ENCODE measurements at places on chromosomes 7 and 10. TPM values are rescaled to one million over a fixed set of nuclear protein-coding genes. Genes with fewer than 3 reads are reported as not detected.

DNA sequence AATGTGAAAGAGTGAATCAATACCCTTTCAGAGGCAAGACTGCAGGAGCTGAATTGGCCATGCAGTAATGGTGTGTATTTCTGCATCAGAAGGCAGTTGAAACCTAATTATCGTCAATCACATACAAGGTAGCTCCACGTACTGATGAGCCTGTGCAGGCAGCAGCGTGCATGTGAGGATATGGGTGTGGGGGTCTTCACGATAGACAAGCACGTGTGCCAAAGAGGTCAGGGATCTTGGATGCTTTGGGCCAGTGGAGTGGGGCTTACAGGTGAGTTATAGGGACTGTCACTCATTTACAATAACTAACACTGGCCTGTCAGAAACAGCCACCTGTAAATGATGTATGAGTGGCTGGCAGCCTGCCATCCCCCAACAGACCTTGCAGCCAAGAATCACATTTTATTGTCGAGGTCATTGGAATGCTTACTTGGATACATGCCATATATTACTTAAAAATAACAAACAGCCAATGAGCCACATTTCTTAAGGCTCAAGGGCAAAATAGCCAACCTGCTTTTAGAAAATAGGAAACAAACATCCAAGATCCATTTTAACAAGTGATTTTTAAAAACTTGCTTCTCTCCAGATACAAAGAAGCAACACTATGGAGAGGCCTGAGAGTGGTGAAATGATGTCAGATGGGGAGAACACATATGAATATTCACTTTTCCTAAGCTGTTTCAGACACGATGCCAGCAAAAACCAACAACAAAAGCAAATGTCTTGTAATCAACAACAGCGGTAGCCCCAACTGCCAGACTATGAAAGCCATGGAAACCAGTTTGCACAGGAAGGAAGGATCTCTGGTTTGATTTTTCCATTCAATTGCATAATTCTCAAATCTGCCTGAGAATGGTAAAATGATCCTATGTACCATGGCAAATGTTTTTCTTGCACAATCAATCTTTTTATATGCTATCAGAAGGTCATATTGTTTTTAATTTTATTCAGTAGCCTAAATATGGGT lies 210.7 kb downstream of the SKAP2 start:
- no peak for DNase-seq

DNA sequence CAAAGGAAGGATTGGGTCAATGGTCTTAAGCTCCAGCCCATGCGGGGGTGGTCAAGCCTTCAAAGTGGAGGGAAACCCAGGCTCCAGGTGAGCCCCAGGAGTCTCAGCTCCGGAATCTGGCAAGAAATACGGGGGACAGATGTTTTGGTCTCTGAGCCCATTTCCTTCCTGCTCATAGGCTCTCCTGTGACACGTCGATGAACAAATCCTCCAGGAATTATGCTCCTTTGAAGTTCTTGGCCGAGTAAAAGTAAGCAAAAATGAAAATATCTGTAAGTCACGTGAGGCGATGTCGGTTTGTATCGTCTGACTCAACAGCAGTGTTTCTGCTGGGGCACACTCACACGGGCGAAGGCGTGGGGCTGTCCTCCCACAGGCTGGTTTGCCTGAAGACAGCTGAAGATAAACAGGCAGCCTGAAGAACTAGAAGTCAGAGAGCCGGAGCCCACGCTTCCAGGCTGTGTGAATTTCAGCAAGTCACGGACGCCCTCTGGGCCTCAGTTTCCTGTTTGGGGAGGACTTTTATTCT lies 52.6 kb upstream of the SMNDC1 start:
- no peak for DNase-seq

ECHS1 gene
- total RNA-seq = 43.0 TPM

IKZF1 gene
- total RNA-seq = 7.8 TPM

GRCh38 chr10:110175406-110175805 lies 32.0 kb upstream of the MXI1 start:
- no peak for DNase-seq

DNA sequence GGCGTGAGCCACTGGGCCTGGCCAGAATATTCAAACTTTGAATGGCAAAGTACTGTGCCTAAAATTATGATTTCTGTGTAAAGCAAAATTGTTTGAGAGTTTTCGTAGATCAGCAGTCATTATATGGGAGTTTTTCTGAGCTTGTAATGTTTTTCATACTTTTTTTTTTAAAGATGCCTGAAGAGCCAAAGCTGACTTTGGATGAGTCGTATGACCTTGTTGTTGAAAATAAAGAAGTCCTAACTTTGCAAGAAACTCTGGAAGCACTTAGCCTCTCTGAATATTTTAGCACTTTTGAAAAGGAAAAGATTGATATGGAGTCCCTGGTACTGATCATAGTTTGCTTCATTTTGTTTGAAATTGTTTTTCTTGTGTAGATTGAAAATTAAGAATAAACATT lies 26.7 kb downstream of the SEC23IP start:
- no peak for DNase-seq

GRCh38 chr7:43508461-43508860 lies 74.4 kb upstream of the STK17A start:
- DNase-seq = no peak

TMEM229A gene
- total RNA-seq = 2.0 TPM

DNA sequence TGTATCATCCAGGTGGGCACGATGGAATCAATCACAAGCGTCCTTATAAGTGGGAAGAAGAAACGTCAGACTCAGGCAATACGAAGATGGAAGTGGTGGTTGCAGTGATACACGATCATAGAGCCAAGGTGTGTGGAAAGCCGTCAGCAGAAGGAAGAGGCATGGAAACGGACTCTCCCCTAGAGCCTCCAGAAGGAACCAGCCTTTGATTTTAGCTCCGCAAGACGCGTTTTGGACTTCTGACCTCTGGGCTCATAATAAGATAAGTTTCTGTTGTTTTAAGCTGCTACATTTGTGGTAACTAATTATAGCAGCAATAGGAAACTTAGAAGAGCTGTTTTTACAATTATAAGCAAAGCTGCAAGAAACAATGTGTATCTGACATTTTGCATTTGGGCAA lies 14.8 kb downstream of the FANK1 start:
- no peak for DNase-seq

SPDYE16 gene
- total RNA-seq = not detected

- no peak for DNase-seq
Measured at GRCh38 chr10:111077785-111078504, 1.1 kb downstream of the ADRA2A start.

- DNase-seq = no peak
Measured at GRCh38 chr7:15309872-15310271, 251.9 kb downstream of the AGMO start.

- DNase-seq = no peak
Measured at GRCh38 chr10:1130995-1131790, 75.0 kb downstream of the WDR37 start.

ZNF107 gene
- total RNA-seq = 24.7 TPM

LBX1 gene
- not detected for total RNA-seq

NAMPT gene
- total RNA-seq = 120 TPM

DNA sequence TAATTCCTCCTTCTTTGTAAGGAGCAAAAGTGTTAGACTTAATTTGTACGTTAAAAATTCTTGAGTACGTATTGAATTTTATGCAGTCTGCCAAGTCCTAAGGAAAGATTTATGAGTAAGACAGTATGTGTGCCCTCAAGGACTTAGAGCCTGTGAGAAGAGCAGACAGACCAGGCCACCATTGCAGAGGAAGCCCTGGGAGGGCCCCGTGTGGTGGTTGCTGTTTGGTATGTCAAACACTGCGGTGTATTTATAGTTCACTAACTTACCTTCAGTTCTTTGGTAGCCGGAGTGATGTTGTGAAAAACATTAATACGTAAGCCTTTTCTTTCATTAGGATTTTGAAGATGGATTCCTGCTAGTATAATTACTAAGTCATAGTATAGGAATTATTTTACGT lies 82.9 kb downstream of the GALNT11 start:
- DNase-seq = no peak

DNA sequence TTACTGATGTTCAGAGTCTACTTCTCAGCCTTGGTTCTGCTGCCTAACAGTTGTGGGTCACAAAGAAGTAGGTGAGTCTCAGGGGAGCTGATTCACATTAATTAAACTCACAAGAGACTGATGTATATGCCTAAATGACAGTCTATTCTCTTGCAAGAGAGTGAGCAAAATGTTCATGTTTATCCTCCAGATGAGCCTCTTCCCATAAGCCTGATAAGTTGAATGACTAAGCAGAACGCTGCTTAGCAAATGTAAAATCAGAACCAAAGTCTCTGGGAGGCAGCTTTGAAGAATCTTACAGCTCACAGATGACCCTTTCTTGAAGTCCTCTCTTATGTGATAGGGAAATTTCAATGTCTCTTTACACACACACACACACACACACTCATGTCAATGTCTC lies 1092.2 kb downstream of the TYW1 start:
- DNase-seq = no peak

NXPH1 gene
- total RNA-seq = 2.0 TPM

MCM10 gene
- 4.5 TPM for total RNA-seq

NPSR1 gene
- total RNA-seq = 0.58 TPM

DNA sequence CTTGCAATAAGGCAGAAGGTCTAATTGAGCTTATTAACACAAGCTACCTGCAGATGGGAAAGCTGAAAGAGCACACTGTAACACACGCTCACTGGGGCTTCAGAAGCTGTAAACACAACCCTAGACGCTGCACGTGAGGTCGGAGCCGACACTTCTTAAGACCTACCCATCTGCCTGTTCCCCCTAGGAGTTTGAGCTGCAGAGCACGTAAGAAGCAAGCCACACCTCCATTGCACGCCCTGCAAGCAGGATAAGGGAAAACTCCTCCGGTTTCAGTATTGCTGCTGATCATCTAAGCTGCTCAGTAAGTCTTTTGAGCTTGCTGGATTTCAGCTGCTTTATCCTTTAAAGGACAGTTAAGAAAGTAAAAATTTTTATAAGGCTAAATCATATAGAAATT lies 244.0 kb upstream of the ZWINT start:
- no peak for DNase-seq

DNA sequence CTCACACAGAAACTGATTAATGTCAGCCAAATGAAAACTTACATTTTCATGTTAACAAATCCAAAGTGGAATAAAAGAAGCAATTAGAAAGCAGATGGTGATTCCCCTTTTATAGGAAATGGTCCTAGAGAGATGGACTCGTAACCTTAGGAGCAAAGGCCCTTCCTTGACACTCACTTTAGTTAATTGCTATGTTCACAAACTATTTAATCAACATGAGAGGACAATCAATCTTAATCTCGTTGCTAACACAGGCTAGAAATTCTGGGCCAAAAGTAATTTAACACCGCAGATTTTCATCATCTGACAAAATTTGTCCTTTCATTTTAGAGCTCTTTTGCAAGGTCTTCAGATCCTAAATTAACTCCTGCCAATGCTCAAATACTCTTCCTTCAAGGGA lies 64.0 kb upstream of the DNAJB12 start:
- DNase-seq = no peak

DNA sequence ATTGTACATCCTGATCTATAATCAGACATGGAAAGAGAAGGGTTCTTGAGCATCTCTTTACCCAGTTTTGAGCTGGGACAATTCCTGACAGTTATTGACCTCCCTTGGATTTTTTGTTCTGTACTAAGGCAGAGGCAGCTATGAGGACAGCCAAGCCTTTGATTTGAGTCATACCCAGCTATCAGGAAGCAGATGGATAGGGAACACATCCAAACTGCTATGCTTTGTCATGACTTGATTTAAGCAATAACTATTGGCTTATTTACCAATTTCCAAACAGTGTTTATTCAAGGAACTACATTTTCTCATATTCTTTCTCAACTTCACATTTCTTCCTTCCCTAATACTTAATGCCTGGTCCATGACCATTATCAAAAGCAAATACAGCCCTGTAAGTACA lies 396.4 kb upstream of the STEAP1 start:
- DNase-seq = no peak

- DNase-seq = no peak
Measured at GRCh38 chr7:27247452-27248426, 5.1 kb downstream of the EVX1 start.

BPGM gene
- total RNA-seq = 31.9 TPM

- no peak for DNase-seq
Measured at GRCh38 chr7:50543776-50544442, 21.3 kb downstream of the DDC start.

DNA sequence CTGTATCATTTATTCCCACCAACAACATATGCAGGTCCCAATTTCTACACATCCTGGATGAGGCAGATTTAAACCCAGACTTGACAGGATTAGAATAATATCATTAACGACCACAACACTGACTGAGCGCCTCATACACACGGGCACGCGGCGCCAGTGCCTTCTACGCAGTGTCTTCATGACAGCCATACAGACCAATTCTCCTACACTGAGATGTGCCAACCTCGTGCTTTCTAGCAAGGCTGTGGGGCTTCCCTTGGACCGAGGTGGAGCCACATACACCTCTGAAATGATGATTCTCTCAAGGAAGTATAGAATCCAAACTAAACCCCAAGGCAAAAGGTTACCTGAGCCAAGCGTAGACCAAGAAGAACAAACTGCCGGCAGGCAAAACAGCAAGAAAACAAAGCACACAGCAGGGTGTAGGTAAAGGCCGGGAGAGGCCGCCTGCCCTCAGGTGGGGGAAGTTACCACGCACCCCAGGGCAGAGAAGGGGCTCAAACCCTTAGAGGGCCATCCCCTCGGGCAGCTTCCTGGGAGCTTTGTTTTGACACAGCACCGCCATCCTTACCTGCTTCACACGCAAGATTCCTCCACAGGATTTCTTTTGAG lies 75.8 kb downstream of the DLG5 start:
- no peak for DNase-seq

HKDC1 gene
- not detected for total RNA-seq

PNLIP gene
- total RNA-seq = not detected

- peak; percentile 29 for DNase-seq
Measured at GRCh38 chr7:116180302-116180701, 30.0 kb upstream of the TES start.

DNA sequence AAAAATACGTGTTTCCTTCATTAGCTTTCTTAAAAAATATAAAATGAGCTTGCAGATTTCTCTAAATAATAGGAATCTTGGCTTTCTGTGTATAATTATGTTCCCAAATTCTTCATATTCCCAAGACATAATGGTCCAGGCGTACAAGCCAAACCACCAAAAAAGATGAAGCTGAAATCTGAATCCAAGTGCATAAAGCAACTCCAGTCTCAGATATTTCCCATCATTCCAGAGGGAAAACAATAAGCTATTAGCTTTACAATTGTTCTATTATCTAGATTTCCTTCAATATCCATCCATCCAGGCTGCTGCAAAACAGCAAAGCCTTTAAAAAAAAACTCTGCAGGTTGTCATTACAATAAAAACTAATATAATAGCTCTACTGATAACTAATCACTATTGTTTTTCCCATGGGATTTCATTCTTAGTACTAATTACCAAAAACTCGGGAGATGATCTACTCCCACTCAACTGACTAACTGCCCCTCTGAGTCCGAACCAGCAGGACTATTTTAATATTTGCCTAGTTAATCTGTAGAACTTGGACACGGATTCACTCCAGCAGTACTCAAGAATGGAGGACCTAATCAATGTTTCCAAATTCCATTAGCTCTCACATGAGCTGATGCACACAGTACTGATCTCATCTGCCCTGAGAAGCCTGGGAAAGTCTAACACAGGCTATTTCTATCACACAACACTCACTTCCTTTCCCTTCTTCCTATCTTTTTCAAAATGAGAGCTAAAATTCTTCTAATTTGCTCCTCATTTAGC lies 108.9 kb upstream of the ASAH2 start:
- no peak for DNase-seq

ZNF277 gene
- total RNA-seq = 53.1 TPM
